A172 (cell line): ENCODE measurements at places on chromosomes 6 and 20. TPM values are rescaled to one million over a fixed set of nuclear protein-coding genes. Genes with fewer than 3 reads are reported as not detected.
A peak's percentile ranks its signal among the peaks of the same experiment; 100 is the strongest.

GRCh38 chr20:57117296-57117695, 149.1 kb downstream of the BMP7 start:
- no peak for DNase-seq

DNA sequence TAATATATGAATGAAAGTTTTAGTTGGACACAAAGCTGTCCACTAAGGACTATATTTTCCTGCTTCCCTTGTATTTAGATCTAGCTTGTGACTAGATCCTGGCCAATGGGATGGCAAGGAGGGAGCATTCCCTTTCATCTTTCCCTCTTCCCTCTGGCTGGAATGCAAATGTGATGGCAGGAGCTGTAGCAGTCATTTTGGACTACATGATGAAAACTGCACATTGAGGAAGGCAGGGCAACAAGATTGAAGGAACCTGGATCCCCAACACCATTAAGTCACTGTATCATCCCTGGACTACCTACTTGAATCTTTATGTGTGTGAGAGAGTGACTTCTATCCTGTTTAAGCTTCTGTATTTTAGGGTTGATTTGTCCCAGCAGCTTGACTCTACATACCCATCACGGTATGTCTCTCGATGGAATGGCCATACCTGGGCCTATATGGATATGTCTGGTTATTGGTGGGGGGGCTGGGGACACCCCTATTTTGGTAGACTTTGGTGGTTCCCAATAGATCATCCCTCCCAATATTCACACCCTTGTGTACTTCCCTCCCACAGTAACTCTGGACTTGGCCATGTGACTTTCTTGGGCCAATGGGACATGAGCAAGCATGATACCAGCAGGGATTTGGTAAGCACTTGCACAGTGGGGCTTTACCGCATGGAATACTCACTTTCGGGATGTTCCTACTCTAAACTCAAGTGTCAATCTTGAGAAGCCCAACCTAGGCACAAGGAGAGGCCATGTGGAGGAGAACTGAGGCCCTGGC, 128.5 kb downstream of the VEGFA start:
- no peak for DNase-seq

DNA sequence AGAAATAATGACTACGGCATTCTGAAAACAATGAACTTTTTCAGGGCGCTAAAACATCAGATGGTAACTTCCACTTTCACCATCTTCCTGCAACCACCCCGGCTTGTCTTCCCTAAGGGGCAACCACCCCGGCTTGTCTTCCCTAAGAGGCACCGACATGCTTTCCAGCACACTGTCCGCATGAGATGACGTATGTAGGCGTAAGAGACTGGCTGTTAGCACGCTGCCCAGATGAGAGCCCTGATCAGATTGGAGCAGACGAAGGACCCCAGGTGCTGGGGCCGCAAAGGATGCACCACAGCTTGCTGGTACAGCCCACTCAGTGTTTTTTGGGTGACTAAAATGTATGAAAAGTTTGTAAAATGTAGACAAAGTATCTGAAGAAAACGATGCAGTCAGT, 29.3 kb downstream of the ASCC3 start:
- DNase-seq: no peak

DNA sequence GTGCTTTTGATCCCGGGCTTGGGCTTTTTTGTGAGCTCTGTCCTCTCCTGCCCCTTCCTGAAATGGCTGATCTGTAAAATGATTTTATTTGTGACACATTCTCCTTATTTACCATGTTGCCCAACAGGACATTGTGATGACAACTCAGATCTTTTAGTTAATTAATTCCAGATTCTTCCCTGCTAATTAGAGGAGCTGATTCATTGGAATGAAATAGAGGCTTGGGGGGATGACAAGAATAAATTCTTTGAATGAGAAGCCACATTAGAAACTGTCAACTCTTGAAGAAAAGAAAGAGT, 26.1 kb upstream of the GABRR1 start:
- no peak for DNase-seq

- peak; percentile 28 for DNase-seq
These were observed 78.3 kb upstream of the CTNNBL1 start for GRCh38 chr20:37615340-37616109.

DNA sequence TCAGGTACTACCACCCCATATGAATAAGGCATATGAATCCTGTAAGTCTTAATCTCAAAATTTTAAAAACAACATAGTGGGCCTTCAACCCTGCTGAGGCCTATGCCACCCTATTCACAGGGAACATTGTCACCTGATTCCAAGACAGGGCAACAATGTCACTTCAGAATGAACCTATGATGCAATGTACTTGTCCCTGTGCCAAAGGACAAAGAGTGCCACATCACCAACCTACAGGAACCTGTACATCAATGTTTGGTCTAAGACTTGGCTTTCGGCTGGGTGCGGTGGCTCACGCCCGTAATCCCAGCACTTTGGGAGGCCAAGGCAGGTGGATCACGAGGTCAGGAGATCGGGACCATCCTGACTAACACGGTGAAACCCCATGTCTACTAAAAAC, 318.5 kb upstream of the JARID2 start:
- DNase-seq: no peak

DNA sequence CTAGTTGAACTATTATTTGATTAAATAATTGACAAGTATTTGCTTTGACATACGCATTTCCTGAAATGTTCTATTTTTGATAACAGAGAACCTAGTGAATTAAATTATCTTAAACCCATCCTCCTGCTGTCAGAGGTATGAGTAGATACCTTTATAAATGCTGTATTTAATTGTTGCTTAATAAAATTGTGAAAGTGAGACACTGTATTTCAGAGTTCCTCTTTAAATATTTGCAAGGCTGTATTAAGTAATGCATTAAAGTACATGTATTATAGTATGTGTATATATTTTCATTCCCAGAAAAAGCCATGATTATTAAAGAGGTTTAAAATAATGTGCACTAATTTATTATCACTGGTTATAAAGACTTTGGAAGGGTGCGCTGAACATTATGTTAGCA, 483.8 kb downstream of the TFAP2B start:
- DNase-seq: no peak

DNA sequence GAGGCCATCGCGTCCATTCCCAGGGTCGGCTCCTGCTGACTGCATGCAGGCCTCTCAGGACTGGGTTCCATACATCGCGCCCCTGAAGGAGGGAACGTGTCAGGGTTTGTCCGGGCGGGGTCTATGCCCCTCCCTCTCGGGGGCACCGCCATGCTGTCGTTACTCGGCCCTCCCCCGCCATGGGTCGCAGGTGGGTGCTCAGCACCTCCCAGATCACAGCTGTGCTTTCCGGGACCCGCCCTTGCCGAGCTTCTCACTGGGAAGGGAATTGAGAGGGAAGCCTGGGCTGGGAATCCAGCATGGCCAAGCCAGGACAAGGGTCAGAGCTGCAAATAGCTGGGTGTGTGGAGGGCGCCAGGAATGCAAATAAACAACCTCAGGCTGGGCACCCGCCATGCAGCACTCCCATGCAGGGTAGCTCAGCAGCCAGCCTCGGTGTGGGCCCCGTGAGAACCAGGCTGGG, at the start of gene FRMD1:
TSS of gene FRMD1 (minus strand) at position 270 of the 463 bp plus-strand sequence. CDS start at position 152, 118 bp downstream.
- no peak for DNase-seq

- peak; percentile 77 for DNase-seq
These were observed 58.5 kb upstream of the PRSS16 start for GRCh38 chr6:27188885-27189418.

GRCh38 chr6:87237804-87238203, 82.4 kb downstream of the ZNF292 start:
- peak; percentile 21 for DNase-seq

DNA sequence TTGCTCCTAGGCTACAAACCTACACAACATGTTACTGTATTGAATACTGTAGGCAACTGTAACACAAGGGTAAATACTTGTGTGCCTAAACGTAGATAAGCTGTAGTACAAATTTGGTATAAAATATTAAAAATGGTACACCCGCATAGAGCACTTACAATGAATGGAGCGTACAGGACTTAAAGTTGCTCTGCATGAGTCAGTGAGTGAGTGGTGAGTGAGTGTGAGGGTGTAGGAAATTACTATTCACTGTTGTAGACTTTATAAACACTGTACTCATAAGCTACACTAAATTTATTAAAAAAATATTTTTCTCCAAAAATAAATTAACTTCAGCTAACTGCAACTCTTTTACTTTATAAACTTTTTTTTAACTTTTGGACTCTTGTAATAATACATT, 391.6 kb downstream of the ADGRB3 start:
- DNase-seq: no peak

GRCh38 chr6:93259332-93259731, 160.0 kb downstream of the EPHA7 start:
- DNase-seq: no peak

DNA sequence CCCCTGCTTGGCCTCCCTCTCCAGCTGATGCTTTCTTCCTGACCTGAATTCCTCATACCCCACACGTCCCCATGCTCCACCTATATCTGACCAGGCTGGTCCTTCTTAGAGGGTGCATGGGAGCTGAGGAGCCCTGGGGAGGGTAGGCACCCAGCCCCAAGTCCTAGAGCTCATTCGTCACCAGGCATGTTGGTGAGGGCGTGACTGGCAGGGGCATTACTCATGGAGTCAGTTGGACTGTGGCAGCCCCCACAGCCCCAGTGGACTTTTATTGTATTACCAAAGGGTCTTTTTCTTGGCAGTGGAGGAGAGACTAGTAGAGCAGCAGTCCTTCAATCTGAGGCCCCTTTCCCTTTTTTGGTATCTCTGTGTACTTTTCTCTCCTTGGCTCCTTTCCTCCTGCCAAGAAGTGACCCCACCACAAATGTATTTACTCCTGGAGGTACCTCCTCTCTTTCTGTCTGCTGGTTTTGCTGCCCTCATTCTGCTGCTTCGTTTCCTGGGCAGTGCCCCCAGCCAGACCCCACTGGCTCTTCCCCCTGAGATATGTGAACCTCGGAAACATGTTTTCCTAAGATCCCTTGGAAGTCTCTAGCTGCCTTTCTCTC, 10.4 kb upstream of the SGK2 start:
- DNase-seq: no peak

DNA sequence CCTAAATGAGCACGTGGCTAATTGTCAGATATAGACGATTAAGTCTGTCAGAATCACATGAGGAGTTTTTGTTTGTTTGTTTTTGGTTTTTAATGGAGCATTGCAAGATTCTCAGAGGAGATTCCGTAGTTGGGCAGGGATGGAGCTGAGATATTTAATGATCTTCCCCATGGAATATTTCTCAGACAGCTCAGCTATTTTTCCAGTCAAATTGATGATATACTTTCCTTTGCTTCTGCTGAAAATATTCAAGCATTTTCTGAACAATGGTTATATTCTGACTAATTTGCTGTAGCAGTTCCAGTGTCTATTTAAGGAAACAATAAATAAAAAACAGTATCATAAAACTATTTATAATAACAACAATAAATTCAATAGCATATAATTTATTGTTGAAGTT, 348.4 kb downstream of the KIF16B start:
- no peak for DNase-seq

GRCh38 chr6:62980093-62980492, 231.2 kb upstream of the FKBP1C start:
- DNase-seq: no peak

DNA sequence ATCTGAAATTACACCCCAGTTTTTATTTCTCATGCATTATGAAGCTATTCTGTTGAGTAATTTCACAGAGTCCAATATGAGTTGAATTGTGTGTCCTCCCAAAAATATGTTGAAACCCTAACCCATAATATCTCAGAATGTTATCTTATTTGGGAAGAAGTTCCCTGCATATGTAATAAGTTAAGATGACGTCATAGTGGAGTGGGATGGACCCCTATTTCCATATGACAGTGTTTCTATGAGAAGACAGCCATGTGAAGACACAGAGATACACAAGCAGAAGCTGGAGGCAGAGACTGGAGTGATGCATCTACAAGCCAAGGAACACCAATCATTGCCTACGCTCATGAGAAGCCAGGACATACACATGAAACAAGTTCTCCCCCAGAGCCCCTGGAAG, 81.3 kb downstream of the RFPL4B start:
- no peak for DNase-seq

DNA sequence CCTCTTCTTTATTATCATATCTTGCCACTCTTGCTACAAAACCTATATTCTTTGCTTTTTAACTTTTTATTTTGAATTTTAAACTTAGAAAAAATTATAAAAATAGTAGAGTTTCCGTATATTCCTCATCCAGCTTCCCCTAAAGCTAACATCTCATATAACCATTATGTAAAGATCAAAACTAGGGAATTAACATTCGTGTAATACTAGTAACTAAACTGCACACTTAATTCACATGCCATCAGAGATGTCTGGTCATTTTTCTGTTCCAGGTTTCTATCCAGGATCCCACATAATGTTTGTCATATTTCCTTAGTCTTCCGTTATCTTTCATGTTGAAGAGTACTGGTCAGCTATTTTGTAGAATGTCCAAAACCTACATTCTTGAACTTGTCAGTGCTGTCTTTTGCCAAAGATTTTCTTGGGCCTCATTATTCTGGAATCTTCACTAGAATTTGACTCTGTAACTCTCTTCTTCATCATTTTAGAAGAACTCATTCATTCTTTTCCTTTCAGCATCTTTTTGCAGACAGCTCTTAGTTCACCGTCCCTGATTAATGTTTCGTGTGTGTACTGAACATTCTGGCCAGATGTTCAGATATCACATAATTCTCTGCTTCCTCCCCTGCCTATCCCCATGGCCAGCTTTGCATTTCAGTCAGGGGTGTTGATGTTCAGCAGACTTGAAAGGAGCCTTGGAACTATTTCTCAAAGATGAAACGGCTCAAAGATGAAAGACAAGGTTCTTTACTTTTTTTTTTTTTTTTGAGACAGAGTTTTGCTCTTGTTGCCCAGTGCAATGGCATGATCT, 9.4 kb downstream of the CTNNBL1 start:
- DNase-seq: no peak

GRCh38 chr6:91827151-91827550, 1240.3 kb upstream of the MAP3K7 start:
- DNase-seq: no peak

DNA sequence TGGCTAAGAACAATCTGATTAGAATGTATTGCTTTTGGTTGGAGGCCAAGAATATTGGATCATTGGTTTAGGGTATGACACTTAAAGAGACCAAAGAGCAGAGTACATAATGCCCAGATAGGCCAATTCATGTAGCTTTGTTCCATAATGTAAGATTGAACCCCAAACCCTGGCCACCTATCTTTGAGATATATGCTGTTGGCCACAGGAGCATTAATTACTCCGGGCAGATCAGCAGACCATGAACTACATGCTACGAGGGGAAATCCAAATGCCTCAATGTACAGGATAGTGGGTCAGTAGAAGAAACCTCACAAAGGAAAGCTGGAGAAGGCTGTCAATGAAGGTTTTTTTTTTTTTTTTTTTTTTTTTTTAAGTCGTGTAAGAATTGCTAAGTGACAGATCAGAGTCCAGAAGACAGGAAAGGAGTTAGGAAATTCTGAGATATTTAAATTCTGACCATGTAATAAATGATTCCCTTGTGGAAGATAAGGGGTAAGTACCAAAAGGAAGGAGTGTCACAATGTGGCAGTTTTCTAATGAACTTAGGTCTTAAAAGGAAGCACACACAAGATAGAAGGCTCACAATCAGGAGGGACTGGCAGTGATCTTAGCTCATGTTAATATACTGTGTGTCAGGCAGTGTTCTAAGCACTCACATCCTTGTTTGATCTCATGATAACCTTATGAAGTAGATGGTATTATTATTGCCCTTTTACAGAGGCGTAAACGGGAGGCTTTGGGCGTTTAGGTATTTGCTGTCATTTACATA, 61.4 kb downstream of the CARMIL1 start:
- DNase-seq: no peak

C6orf52 gene
- 15.2 and 16.5 TPM in 2 replicates for total RNA-seq

CD109 gene
- 18.4 and 24.3 TPM in 2 replicates for total RNA-seq

RIPOR3 gene
- total RNA-seq: 0.07 TPM in 1 of 2 replicates, not detected in the other

PPP1R16B gene
- 0.14 TPM in 2 replicates for total RNA-seq

RRAGD gene
- total RNA-seq: 33.5 and 38.3 TPM in 2 replicates

SMPDL3A gene
- total RNA-seq: 5.3 and 6.3 TPM in 2 replicates

FAM184A gene
- 3.1 and 4.6 TPM in 2 replicates for total RNA-seq

RAB32 gene
- total RNA-seq: 138 and 189 TPM in 2 replicates

BLCAP gene
- 32.0 and 32.3 TPM in 2 replicates for total RNA-seq

MYMX gene
- total RNA-seq: not detected in 2 replicates
